ENCODE measurements at places on chromosomes 4 and X.

DNA sequence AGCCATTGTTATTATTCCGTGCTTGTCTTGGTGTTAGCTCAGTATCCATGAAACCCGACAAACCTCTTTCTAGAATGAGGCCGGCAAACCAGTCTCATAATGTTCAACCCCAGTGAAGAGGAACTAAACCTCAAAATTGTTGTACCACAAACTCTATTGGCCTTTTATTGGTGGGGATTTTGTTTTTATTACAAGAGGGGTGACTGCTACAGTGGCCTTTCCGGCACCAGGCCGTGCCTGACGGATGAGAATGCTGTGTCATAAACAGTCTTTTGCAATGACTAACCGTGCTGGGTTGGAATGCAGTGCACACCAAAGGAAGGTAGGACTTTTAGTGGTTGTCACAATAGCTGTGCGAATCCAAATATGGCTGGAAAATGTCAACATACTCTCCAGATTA lies 60.8 kb downstream of the SHROOM2 start:
- DNase-seq: no peak

- no peak for DNase-seq
These were observed 39.4 kb upstream of the TET2 start for GRCh38 chr4:105107095-105107856.

- DNase-seq: no peak
These were observed 58.2 kb downstream of the WDR17 start for GRCh38 chr4:176123710-176124407.

- DNase-seq: no peak
These were observed 1068.8 kb downstream of the ARAP2 start for GRCh38 chr4:35175487-35175886.

- no peak for DNase-seq
These were observed 4.0 kb upstream of the KCNIP4 start for GRCh38 chr4:21952549-21952948.

DNA sequence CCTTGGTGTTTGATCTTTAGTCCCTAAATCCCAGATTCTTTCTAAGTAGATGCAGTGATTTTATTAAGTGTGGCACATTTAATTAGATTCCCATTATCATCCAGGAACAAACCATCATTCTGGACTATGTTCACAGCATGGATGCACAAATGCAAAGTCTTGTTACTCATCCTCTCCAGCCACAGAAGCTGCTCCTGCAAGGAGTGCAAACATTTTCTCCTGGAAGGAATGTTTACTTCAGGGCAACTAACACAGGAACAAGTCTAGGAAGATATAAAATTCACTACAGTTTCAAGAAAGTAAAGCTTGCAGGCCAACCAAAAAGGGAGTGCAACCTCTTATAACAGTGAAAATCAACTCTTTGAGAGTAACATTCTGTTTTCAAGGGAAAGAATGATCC lies 106.0 kb downstream of the IQCM start:
- no peak for DNase-seq

DNA sequence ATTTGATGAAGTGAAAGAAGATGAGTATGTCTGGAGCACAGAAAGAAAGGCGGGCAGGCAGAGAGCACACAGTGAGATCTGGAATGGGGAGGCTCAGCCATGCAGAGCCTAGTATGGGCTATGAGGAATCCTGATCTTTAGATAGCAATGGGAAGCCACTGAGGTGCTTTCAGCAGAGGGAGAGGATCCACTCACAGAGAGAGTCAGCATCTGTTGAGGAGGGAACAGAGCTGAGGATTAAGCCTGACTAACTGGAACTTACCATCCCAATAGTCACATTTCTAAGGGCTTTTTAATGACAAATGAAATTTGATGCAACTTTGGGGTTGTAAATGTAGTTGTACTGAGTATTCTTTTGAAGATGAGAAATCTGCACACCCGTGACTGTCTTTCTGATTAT lies 20.6 kb upstream of the FGFBP2 start:
- DNase-seq: no peak

GRCh38 chr4:123411514-123411913 lies 14.9 kb downstream of the SPRY1 start:
- no peak for DNase-seq

GRCh38 chr4:111678479-111678878 lies 466.8 kb upstream of the FAM241A start:
- no peak for DNase-seq

DNA sequence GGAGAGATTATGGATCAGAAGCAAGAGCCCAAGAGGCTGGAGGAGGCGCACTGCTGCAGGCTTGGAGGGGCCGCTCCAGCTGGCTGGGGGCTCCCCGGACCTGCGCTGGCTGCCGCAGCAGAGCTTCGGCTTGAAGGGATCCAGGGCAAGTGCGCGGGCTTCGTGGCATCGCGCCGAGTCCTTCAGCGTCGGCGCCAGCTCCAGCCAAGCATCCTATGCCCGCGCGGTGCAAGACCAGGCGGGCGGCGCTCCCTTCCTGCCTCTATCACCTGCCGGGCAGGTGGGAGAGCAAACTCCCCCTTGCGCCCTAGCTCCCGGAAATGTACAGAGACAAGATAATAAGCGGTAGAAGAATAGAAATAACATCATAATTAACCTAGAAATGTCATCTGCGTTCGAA lies 10.5 kb upstream of the UCP1 start:
- DNase-seq: no peak

- peak; percentile 45 for DNase-seq
These were observed 58.6 kb upstream of the MCF2 start for GRCh38 chrX:139766545-139766983.

DNA sequence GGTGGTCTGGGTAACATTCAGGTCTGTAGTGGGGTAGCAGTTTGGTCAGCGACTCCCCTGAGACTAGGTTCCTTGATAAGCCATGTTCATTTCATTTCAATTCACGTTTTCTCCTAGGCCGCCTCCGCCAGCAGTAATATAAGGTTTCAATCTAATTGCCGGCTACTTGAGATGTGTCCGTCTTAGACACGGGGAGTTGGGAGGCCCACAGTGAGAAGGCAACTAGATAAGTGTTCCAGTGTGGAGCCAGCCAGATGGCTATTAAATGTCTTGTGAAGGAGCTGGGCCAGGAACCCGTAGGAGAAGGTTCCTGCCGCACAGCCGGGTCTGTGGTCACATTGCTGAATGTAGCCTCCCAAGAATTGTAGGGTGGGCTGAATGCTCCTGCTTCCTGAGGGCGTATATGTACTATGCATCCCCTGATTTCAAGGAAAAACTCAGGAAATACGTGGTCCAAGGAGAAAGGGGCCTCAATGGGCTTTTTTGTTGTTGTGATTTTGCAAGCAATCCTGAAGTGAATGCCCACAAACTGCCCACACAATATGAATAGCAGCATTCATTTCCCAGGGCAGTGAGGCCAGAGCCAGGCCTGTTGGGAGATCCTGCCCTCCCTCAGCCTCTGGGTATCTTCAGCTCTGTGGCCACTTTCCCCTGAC lies 220.6 kb upstream of the RPL34 start:
- no peak for DNase-seq

DNA sequence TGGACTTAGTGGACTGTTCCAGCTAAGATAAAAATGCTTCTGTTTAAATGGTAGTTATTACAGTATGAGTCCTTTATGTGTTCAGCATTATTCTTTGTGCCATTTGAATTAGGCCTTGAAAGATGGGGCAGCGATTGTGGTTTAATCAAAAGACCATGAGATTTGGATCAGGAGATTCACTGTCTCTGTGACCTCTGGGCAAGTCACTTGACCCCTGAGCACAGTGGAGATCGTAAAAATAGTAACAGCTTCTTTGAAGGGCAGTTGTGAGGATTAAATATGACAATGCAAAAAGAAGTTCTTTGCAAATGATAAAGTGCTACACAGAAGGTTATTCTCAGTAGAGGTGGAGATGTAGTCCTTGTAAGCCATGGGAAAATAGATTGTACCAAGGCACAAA lies 10.8 kb downstream of the CXCR3 start:
- no peak for DNase-seq

DNA sequence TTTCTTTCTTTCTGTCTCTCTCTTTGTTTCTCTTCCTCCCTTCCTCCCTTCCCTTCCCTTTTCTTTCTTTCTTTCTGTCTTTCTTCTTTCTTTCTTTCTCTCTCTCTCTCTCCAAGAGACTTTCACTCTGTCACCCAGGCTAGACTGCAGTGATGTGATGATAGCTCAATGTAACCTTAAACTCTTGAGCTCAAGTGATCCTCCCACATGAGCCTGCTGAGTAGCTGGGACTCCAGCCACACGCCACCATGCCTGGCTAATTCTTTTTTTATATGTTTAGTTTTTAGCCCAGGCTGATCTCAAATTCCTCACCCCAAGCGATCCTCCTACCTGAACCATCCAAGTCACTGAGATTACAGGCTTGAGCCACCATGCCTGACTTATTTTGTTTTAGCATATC lies 64.3 kb upstream of the EMCN start:
- no peak for DNase-seq

DNA sequence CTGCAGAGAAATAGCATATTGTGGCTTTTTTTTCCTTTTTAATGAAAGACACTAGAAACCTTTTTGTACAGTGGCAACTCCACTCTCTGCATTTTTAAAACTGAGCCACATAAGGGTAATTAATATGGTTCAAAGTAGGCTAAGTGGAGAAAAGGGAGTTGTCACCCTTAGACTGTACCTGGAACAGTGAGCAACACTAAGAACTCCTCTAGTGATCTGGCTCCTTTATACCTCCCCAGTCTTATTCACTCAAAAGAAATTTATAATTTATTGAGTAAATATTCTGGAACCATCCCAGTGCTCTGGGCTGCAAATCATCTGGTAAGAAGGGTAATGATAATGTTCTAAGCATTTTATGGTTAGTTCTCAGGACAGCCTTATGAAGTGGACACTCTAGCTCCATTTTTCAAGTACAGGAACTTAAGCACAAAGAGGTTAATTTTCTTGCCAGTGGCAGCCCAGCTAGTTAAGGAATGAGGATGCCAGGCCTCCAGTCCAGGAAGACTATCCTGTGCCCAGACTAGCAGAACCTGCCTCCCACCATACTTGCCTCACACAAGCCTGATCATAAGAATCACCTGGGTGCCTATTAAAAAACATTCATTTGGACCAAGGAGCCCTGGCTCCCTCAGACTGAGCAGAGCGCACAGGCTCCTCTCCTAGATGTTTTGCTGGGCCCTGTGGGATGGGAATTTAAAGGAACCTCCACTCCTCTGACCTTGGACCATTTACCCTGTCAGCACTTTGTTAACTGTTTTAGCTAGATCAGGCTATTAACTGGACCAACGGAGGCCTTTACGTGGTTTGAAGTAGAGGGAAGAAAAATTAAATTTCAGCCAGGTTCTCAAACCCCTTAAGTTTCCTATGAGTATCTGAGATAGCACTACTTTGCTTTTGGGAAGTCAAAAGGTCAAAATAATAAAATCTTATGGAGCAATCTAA lies 102.6 kb downstream of the PDE5A start:
- DNase-seq: no peak

DNA sequence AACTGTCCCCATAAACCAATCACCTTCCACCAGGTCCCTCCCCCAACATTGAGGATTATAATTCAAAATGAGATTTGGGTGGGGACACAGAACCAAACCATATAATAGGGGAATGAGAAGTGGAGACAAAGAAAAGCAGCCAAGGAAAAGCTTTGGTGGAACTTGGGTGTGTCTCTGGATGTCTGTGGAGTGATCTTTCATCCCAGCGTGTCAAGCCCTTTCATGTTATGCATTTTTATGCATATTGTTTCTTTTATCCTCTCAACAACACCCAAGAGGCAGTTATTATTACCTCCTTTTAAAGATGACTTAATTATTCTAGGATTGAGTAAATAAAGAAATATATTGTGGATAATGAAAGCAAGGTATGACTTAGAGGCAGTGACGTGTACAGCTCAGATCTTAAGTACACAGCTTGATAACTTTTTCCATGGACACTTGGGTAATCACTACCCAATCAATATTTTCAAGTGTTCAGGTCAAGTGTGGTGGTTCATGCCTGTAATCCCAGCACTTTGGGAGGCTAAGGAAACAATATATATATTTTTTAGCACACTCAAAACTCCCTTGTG lies 42.6 kb upstream of the HOPX start:
- DNase-seq: no peak

GRCh38 chr4:88352062-88352740 lies 26.5 kb upstream of the HERC6 start:
- no peak for DNase-seq

DNA sequence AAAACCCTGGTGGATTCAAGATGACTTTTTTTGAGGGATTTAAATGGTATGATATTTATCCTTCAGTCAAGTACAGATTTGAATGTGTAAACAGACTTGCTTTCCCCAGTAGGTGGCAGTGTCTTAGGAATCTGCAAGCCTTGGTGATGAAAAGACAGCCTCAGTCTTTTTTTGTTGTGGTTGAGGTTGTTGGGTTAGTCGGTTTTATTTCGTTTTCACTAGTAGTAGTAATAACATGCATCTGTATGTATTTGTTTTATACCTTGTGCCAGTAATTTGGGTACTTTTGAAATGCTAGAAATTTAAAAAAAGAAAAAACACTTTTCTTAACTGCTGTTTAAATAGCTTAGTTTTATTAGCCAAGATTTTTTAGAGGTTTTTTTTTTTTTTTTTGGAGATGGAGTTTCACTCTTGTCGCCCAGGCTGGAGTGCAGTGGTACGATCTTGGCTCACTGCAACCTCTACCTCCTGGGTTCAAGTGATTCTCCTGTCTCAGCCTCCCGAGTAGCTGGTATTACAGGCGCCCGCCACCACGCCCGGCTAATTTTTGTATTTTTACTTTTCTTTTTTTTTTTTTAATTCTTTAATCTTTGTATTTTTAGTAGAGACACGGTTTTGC lies 39.2 kb downstream of the COPS4 start:
- peak; percentile 56 for DNase-seq

DNA sequence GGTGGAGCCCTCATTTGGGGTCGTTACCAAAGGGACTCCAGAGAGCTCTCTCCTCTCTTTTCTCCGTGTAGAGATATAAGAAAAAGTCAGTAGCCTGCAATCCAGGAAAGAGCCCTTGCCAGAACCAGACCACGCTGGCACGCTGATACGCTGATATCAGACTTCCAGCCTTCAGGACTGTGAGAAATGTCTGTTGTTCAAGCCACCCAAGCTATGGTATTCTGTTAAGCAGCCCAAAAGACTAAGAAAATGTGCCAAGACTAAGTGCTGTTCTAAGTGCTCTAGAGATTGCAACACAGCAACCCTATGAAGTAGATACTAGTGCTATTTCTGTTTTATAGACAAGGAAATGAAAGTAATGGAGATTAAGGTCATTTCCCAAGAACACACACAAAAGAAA lies 205.7 kb downstream of the CAMK2D start:
- DNase-seq: no peak

GRCh38 chrX:8103655-8104054 lies 67.4 kb downstream of the VCX2 start:
- DNase-seq: no peak

DNA sequence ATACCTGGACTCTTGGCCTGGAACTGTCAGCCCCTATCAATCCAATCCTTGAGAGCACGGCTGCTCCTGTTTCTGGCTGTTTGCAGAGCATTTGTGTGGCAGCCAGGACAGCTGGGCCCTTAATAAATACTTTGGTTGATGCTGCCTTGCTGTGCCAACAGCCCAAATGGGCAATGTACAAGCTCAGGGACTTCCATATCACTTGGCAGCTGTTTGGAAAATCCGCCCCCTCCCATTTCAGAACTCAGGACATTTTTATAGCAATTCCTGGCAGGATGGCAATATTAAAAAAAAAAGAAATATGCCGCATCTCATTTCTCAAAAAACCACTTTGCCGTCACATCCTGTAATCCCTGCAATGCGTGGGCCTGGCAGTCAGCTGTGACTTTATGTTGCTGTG lies 218.9 kb downstream of the HS3ST1 start:
- DNase-seq: no peak
